Thoracic aorta (tissue), 2 donors: ENCODE measurements at places on chromosomes 7 and 10.

- no peak overlapping the region for H3K4me3 ChIP-seq
These were observed 62.8 kb upstream of the ADGRA1 start for GRCh38 chr10:133024704-133025557.

DNA sequence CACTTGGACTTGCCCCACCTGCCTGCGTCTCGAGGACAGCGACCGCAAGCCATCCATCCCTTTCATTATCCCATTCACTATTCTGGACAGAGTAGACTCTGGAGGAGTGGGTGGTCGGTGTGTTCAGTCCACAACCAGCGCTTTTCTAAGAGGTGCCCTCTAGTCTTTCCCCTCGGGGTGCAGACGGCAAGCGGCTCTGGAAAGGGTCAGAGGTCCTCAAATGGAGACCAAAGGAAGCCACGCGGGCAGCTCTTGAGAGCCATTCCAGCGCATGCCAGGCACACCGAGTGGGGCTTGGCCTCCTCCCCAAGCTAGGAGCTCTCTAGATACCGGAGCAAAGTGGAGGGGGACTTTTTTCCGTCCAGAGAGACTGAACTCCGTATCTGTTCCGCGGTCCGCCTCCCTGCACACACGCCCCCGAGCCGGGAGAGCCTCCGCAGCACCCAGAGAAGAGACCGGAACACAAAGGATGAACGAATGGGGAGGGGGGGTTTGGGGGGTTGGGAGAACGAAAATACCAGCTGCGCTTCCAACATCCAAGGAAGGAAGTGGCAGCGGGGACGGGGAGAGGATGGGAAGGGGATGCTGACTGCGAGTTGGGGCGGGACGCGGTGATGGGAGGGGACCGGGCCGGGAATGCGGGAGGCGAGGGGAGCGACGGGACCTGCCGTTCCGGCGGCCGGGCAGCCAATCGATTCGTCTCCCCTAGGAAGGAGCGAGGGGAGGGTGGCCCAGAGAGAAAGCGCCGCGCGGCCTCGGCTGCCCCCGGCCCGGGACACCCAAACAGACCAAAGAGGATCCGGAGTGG is 515 bp downstream of the GSDME start:
- no peaks in the 10 kb centered on the region for H3K27me3 ChIP-seq
- no peak for DNase-seq
- H3K4me3 ChIP-seq: peak overlapping the region; percentile 85
- peaks cover 9% of the 10 kb centered on the region for H3K4me1 ChIP-seq

GRCh38 chr10:2893158-2893845 is 174.0 kb upstream of the PFKP start:
- H3K4me3 ChIP-seq: no peak overlapping the region
- no peak for DNase-seq
- no peaks in the 10 kb centered on the region for H3K36me3 ChIP-seq
- H3K27me3 ChIP-seq: no peaks in the 10 kb centered on the region
- no peak overlapping the region for H3K27ac ChIP-seq
- H3K4me1 ChIP-seq: no peaks in the 10 kb centered on the region

- H3K36me3 ChIP-seq: no peaks in the 10 kb centered on the region
- H3K27me3 ChIP-seq: no peaks in the 10 kb centered on the region
- H3K4me3 ChIP-seq: no peak overlapping the region
- H3K4me1 ChIP-seq: peaks cover 12% of the 10 kb centered on the region
- no peak for DNase-seq
These were observed 4.6 kb downstream of the ST7 start for GRCh38 chr7:116957874-116958273.

GRCh38 chr10:70715853-70716795 is 43.8 kb downstream of the ADAMTS14 start:
- no peaks in the 10 kb centered on the region for H3K36me3 ChIP-seq
- H3K27me3 ChIP-seq: no peaks in the 10 kb centered on the region
- H3K4me1 ChIP-seq: no peaks in the 10 kb centered on the region
